ENCODE measurements at places on chromosomes 7 and 10.

- DNase-seq, result no peak
Observed at GRCh38 chr7:35571611-35572240, 123.2 kb downstream of the HERPUD2 start.

GRCh38 chr10:71314028-71314693 lies 4.9 kb upstream of the SLC29A3 start:
- peak; percentile 41 for DNase-seq

- no peak for DNase-seq
Observed at GRCh38 chr10:129969184-129969910, 5.3 kb upstream of the EBF3 start.

- peak; percentile 65 for DNase-seq
Observed at GRCh38 chr10:73584737-73585136, 6.4 kb downstream of the USP54 start.

DNA sequence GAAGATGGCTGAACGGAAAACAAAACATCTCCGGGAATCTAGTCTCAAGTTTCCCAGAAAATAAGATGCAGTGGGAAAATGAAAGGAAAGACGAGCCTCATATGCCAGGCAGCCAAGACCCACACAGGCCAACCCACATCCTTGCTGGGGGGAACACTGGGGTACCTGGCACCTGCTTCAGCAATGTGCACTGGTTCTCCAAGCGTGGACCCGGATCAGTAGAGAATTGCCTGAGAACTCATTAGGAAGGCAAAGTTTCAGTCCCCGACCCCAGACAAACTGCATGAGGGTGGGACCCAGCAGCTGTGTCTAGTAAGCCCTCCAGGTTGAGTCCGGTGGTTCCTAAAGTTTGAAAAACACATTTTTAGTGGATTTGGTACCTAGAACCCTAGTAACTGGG lies 18.4 kb downstream of the FAM53B start:
- no peak for DNase-seq

DNA sequence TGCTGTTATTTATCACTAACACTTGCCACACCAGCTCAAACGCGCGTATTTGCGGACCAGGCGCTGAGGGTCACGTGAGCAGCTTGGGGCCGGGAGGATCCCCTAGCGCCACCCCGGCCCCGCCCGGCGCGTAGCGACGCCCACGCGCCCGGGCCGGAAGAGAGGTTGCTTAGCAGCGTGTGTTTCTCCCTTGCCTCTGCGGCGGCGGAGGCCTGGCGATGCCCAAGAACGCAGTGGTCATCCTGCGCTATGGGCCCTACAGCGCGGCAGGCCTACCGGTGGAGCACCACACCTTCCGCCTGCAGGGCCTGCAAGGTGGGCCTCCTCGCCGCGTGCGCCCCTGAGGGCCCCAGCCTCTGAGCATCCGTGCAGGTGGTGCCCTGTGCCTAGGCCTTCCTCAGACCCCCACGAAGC lies at the start of gene C10orf53:
TSS of gene C10orf53 (plus strand) at position 172 of the 414 bp plus-strand sequence. CDS start at position 219, 47 bp downstream.
- no peak for DNase-seq

DNA sequence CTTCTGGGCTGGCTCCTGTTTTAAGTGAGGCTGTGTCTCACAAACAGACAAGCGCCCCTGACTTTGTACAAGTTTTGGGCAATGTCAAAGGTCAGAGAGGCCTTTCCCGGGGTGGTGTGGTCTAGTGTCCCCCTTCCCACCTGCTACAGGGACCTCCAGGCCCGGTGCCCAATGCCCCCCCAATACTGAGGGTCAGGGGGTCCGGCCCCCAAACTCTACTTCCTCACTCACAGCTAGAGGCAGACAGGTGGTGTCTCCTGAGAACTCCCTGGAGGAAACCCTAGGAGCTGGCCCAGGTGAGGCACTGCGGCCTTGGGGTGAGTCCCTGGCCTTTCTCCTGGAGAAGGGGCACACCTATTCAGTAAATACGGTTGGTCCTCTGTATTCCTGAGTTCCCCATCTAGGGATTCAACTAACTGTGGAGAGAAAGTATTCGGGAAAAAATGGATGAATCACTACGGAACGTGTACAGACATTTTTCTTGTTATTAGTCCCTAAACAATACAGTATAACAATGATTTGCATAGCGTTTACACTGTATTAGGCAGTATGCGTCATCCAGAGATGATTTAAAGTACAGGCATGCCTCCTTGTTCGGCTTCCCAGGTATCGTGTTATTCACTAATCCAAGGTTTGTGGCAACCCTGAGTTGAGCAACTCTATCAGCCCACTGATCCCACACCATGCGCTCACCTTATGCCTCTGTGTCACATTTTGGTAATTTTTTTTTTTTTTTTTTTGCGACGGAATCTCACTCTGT lies 308.1 kb downstream of the WDR37 start:
- DNase-seq, result no peak

DNA sequence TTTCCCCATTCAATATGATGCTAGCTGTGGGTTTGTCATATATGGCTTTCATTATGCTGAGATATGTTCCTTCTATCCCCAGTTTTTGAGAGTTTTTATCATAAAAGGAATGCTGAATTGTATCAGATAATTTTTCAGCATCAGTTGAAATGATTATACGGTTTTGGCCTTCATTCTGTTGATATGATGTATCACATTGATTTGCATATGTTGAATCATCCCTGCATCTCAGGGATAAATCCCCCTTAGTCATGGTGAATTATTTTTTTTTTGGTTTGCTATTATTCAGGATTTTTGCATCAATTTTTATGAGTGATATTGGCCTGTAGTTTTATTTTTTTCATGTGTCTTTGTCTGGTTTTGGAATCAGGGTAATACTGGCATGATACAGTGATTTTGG lies 1152.3 kb upstream of the C7orf33 start:
- no peak for DNase-seq

- no peak for DNase-seq
Observed at GRCh38 chr10:80152820-80153219, 20.3 kb downstream of the PLAC9 start.

- DNase-seq, result no peak
Observed at GRCh38 chr10:48238826-48239520, 35.5 kb downstream of the FRMPD2 start.

- DNase-seq, result no peak
Observed at GRCh38 chr7:96183163-96183670, 138.7 kb downstream of the SLC25A13 start.

DNA sequence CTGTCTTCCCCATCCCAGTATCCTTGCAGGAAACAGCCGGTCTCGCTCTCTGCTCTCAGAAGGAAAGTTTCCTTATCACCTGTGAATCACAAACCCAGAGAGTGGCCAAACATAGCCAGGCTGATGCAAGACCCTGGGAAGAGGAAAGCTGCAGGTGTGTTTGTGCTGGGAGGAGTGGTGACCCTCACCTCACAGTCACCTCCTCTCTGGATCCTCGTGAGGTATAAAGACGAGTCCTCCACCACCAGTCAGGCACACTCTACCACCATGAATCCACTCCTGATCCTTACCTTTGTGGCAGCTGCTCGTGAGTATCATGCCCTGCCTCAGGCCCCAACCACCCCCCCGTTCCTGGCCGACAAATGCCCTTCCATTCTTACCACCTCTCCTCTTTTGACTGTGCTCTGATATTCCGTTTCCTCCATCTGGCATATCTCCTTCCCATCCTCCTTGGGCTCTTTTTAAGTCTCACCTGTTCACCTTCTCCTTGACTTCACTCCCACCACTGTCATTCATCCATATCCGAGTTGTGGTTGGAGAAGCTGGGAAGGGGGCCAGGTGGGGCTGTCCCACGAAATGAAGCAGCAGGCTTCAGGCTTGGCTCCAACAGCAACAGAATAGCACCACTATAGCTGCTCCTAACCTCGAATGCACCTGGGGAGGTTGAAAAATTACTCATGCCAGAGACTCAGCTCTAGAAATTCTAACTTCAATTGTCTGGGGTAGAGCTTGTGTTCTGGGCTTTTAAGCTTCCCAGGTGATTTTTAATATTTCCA lies at the start of gene PRSS1:
TSS of gene PRSS1 (plus strand) at position 255 of the 776 bp plus-strand sequence. CDS start at position 268, 13 bp downstream.
- no peak for DNase-seq

GRCh38 chr7:19215412-19215811 lies 70.2 kb upstream of the FERD3L start:
- no peak for DNase-seq

DNA sequence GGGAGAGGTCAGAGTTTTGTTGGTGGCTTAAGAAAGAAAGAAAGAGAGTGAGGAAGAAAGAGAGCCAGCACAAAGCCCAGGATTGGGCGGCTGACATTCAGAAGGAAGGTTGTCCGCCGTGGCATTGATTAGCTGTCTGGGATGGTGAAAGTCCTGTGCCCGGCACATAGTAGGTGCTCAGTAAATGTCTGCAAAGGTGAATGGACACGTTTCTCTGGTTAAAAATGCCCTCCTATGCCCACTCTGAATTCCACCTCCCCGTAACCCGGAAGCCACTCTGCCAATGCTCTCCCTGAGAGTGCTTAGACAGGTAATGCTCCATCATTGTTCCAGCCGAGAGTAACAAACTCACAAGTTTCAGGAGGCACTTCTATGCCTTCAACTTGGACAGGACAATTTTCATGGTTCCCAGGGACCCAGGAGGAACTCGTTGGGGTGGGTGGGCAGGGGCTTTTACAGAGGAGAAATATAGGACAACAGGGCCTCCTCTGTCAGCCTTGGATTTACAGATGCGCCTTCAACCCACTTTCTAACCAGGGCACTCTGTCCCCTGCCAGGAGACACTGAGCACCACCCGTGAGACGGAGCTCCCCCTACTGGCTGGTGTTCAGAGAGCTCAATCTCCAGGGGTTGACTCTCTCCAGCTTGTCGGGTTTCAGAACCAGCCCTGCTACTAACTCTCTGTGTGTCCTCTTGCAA lies 411.5 kb upstream of the ZMIZ1 start:
- no peak for DNase-seq

DNA sequence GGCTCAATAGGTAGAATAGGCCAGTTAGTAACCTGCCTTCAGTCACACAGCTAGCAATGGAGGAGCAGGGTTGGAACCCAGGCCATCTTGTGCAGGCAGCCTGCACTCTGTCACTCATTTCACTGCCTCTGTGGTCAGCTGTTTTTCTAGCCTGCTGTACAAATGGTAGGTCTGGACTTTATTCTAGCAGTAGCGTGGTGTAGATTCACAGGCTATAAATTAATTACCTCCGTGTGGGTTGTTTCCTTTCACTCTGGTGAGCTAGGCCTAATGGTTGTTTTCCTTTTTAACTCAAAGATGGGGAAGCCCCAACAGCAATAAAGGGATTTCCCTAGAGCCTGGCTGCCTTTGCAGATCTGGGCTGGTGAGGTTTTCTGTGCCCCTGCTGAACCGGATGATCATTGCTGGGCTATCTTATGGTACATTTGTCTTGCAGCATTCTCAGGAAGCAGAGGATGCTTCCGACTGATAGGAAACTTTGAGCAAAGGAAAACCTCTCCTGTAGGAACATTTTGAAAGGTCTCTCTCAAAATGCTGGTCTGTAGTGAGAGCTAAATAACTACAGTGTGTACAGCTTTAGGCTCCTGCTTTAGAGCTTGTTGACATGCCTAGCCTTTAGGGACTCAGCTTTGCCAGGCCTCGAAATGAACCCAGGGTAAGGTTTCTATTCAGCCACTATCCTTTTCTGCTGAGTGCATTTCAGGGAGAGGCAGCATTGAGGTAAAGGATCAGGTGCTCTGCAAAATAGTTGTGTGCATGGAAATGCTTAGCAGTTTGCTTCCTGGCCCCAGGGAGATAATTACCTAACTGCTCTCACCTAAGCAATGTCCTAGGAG lies 157.4 kb downstream of the ST7 start:
- DNase-seq, result no peak

DNA sequence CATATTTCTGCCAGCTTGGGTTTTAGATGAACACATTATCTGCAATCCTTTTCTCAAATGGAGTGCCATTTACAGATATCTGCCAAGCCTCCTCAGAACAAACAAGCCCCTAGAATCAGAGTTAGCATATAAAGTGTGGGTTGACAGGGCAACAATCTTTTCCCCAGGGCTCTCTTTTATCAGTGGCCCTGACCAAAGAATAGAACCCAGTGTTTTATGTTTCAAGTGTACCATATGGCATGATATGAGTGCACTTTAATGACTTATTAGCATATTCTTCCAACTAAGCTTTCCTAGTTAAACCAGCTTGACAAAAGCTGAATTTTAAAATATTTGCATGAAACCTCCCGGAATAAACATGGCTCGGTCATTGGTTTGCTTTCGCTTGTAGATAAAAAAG lies 57.3 kb downstream of the EVX1 start:
- no peak for DNase-seq

GRCh38 chr7:50352751-50353150 lies 48.2 kb downstream of the IKZF1 start:
- no peak for DNase-seq

GRCh38 chr7:83849131-83849530 lies 200.2 kb upstream of the SEMA3E start:
- no peak for DNase-seq

DNA sequence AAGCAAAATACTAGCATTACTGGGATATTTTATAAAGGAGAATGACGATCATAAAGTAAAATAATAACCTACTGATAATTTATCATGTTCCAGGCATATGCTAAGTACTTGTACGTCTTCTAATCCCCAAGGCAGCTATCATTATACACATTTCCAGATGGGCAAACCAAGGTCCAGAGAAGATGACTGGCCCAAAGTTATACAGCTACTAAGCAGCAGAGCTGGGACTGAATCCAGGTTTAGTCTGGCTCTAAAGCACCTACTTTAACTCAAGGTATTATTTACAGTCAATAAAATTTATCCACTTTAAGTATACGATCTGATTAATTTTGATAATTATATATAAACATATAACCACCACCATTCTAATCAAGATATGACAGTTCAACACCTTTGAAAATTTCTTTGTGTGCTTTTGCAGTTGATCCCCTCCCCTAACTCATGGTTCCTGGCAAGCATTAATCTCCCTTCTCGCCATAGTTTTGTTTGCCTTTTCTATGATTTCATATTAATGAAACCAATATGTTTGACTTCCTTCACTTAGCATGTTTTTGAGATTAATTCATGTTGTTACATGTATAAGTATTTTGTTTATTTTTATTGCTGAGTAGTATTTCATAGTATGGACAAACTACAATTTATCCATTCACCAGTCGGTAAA lies 126.7 kb downstream of the CPEB3 start:
- no peak for DNase-seq

DNA sequence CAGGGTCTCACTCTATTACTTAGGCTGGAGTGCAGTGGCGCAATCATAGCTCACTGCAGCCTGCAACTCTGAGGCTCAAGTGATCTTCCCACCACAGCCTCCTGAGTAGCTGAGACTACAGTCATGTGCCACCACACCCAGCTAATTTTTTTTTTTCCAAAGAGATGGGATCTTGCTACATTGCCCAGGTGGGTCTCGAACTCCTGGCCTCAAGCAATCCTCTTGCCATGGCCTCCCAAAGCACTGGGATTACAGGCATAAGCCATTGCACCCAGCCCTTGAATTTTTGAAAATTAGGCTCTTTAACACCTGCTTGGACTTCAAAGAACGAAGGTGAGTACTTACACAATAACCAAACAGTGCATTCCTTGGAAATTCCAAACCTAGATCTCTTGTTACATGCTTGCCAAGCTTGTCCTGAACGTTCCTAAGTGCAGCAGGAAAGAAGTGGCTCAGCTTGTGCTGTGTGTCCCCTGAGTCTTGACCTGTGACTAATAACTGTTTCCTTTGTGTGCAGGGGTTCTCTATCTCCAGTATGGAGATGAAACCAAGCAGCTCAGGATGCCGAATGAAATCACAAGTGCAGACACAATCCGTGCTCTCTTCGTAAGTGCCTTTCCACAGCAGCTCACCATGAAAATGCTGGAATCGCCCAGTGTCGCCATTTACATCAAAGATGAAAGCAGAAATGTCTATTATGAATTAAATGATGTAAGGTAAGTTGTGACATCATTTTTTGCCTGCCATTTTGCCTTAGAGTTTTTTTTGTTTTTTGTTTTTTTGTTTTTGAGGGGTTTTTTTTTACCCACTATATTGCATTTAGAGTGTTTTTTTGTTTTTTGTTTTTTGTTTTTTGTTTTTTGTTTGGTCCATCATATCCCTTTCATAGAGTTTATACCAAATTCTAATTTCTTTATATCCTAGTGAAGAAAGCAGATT lies 223.8 kb downstream of the KIAA1217 start:
- peak; percentile 79 for DNase-seq
